ENCODE measurements at places on chromosomes 2 and 18.

DNA sequence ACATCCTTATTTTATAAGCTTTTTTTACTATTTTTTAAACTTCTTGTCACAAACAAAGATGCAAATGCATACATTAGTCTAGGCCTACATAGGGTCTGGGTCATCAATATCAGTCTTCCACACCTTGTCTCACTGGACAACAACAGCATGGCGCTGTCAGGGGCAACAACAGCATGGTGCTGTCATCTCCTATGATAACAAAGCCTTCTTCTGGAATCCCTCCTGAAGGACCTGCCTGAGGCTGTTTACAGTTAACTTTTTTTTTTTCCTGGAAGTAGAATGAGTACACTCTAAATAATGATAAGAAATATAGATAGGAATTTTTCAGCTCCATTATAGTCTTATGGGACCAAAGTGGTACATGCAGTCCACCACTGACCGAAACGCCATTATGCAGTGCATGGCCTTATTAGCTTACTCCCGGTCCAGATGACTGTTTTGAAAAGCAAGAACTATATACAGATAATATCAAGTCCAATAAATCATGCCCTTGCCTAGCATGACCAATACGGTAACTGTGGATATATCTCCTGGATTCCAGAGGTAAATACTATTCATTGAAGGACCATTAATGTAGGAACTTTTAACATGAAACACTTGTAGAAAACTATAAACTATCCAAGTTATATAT, 38.4 kb downstream of the TCF4 start:
- DNase-seq, result no peak

DNA sequence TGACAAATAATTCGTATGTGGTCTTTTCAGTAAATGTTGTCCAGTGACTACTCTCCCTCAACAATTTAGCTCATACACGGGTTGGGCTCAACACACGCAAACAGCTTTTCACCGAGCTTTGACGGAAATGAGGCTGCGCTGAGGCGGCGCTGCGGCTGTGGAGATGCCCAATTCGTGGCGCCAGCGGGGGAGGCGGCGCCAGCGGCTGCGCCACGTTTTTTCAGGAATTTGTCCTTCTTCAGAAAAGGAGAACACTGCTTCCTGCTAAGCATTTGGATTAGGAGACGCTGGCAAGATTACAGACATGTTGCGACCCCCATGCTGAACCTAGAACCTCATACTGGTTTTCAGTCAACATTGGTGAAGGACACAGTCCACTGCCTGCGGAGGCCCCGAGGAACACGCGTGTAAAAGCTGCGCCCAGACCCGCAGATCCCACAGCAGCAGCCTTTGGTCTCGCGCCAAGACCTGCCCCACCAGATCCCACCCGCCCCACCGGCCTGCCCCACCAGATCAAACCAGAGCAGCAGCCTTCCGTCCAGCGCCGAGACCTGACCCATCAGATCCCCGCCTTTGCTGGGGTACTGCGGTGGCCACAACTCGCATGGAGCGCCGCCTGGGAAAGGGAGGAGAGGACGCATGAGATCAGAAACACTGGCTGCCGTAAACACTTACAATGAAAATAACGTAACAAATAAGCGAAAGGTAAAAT, 173.8 kb downstream of the TMEM18 start:
- no peak for DNase-seq

DNA sequence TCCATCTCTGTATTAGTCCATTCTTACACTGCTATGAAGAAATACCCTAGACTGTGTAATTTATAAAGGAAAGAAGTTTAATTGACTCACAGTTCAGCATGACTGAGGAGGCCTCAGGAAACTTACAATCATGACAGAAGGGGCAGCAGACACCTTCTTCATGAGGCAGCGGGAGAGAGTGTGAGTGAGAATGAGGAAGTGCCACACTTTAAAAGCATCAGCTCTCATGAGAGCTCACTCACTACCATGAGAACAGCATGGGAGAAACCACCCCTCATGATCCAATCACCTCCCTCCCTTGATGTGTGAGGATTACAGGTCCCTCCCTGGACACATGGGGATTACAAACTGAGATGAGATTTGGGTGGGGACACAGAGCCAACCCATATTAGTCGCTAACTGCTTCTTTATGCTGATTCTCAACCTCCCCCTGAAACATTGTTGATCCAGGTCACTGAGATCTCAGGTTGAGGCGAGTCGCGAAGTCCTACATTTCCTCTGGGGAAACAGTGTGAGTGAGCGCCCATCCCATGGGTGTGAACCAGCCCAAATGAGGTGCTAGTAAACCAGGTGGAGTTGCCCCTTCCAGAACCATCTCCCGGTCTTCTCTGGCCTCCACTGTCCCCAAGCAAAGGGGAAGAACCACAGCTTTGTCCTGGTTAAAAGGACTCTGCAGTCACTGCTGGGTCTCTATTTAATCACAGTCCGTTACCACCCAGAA, 123.8 kb downstream of the CAPN13 start:
- no peak for DNase-seq

DNA sequence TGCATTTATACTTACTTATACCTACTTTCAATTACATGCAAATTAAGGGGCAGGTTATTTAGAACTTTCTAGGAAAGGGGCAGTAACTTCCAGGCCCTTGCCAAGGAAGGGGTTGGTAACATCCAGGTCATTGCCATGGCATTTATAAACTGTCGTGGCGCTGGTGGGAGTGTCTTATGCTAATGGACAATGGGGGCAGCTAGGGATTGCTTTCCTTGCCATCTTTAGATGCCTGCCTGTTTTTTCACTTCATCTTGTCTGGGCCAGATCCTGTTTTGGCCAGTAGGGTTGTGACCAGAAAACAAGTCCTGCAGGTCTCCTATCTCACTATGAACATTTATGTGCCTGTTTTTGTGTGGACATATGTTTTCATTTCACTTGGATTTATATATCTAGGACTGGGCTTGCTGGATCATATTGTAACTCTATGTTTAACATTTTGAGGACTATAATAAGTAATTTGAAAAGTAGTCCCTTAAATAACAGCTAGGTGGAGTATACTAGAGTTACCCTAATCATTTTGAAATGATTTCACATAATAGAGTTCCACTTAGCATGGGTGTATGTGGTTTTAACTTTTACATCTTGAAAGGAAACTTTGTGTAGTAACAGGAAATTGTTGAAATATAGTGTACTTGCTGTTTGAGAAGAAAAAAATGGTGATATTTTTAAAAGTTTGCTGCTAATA, 56.1 kb downstream of the LCLAT1 start:
- DNase-seq, result no peak

DNA sequence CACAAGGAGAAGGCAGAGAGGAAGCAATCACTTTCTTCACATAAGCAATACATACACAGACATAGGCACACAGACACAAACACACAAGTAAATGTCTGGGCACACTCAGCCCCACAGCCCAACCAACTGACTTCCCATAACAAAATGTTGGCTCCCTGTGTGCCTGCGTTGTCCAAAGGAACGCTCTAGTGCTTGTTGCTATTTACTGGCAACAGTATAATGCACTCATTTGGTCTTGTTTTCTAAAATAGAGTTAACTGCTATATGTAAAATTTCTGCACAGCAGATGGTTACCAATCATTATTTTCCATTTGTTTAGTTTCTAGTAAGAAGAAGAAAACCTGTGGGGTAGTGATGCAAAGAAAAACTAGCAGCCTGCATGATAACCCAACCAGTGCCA, 16.5 kb downstream of the FIGN start:
- DNase-seq, result no peak

DNA sequence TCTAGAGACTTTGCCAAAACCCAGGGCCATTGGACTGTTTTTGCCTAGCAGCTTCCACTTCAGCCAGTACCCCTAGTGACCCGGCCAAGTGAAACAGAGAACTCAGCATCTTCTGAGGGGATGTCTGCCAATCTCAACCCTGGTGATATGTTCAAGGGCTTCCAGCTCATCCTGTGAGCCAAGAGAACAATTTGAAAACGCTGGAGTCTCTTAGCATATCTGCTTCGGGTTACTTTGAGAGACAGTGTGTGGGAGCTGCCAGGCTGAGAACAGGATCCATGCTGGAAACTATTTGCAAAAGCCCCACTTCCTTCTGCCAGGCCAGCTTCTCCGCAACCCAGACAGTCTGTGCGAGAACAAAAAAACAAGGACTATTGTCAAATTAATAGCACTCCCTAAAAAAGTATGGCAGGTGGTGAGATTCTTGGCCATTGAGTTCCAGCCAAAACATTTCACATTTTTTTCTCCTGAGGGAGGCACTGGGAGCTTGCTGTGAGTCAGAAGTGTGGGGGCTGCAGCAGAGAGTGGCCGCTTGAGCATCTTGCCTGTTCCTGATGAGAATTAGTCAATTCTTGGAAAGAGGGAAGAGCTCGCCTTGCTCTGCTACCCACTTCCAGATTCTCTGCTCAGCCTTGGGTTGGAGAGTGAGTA, 395.6 kb upstream of the TRIB2 start:
- no peak for DNase-seq

GRCh38 chr18:28068207-28068606, 108.7 kb downstream of the CDH2 start:
- DNase-seq, result no peak

DNA sequence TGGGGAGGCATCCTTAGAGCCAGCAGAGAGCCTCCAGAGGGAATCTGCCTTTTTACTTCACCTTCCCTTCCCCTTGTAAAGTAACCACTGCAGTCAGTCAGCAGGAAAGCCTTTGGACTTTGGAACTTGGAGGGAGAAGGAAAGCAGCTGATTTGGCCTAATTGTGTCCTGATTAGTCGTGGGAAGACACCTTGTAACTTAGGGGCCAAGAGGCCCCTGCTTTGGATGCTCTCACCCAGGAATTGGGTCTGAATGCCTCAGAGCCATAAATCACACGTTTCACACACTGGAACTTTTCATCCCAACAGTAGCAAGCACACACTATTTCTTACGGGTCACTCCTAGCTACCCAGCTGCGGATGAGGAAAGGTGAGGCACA, 81.0 kb upstream of the PPM1B start:
- DNase-seq, result no peak

GRCh38 chr18:40672590-40672989, 1282.4 kb upstream of the PIK3C3 start:
- DNase-seq, result no peak

GRCh38 chr2:102439065-102439695, 16.2 kb downstream of the IL18RAP start:
- DNase-seq, result no peak

- no peak for DNase-seq
Measured at GRCh38 chr2:138298120-138298814, 203.3 kb upstream of the SPOPL start.

- no peak for DNase-seq
Measured at GRCh38 chr2:47269316-47270232, 114.5 kb upstream of the STPG4 start.

- no peak for DNase-seq
Measured at GRCh38 chr18:77210249-77210648, 39.4 kb upstream of the GALR1 start.

DNA sequence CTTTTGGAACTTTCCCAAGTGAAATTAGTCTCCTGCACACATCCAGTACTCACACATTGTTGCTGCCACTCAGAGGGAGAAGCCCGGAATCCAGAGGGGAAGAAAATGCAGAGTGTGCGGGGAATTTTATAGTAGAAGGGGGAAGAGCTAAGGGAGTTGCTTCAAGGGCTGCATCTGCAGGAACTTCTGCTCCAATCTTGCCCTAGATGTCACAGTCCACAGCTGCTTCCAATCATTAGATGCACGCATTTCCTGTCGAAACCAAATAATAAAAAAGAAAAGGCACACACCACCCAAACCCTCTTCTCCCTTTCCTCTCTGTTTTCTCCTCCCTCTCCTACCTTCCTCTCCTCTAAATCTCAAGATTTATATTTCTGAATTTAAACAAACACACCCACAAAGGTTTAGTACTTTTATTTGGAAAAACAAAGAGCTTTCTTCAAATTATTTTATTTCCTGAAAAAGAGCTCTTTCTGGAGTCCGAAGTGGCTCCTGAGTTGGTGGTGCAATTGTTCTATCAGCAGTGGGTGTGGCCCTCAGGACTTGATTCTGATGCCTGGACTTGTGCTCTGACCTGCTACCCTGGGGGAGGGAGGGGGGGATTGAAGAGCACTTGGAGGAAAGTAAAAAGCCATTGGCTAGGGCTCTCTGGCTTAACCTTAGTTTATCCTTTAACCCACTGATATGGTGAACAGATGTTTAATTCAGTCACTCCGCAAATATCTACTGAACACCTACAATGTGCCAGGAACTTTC, 72.0 kb downstream of the KCNE4 start:
- no peak for DNase-seq

DNA sequence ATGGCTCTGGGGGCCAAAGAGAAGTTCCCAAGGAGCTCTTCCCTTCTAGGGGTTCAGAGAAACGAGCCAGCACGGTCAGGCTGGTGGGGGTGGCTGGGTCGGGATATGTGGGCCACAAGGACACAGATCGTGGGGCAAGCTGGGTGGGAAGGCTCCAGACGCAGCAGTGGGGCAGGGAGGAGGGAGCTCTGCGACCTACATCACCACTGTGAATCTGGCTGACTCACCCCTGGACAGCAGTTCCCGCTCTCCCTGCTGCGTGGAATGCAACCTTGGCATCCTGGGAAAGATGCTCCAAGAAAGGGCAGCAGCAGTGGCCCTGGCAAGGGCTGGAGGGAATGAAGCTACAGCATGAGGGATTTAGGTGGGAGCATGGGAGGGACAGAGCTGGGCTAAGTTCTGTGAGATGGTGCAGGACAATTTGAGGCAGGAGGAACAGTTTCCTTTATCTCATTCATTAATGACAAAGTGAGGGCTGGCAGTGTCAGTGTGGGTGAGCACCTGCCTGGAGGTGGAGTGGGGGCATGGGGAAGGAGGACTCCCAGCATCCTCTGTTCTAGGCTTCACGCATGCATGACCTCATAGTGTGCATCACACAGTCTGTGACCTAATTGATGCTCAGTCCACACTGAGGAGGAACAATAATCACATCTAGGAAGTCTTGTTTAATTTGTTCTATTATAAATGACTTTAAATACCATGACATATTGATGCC, 25.0 kb downstream of the CELF4 start:
- DNase-seq, result peak; percentile 44

GRCh38 chr2:225842939-225843338, 443.4 kb downstream of the NYAP2 start:
- DNase-seq, result no peak

GRCh38 chr18:58535340-58536201, 93.3 kb downstream of the ALPK2 start:
- DNase-seq, result no peak

GRCh38 chr2:28185891-28186290, 206.8 kb upstream of the FOSL2 start:
- no peak for DNase-seq

GRCh38 chr2:167265722-167266121, 377.4 kb downstream of the XIRP2 start:
- no peak for DNase-seq

All from spleen (tissue), 13 donors.